ENCODE measurements at places on chromosomes 6 and 20.
A peak's percentile ranks its signal among the peaks of the same experiment; 100 is the strongest.

DNA sequence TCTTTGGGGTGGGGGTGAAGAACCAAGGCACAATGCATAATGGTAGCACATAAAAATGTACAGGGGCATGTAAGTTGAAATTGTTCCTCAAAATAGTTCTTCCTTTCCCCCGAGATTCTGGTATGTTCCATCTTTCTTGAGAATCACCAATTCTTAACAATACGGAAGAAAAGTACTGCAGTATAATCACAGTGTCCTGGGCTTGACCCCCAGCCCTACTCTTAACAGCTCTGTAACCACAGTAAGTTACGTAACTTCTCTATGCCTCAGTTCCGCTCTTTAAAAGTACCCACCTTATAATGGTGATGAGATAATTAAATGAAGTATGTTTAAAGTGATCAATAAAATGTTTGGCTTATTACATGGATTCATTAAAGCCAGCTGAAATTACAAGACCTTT is 104.5 kb downstream of the SMLR1 start:
- no peaks in the 10 kb centered on the region for H3K36me3 ChIP-seq
- H3K4me1 ChIP-seq, result no peaks in the 10 kb centered on the region
- no peaks in the 10 kb centered on the region for H3K27me3 ChIP-seq
- DNase-seq, result no peak

DNA sequence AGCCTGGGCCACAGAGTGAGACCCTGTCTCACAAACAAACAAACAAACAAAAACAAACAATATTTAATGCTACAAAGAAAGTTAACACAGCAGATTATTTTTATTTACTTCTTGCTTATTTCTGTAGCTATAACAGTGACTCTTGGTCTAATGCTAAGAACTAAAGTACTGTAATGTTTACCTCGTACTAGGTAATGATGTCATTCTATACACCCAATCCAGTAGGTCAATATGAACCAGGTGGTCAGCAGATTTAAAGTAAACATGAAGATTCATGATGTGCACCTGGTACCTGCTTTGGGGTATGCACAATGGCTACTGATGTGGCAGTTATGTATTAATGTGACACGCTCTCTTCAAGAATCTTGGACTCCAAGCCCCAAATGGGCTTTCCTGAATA is 36.6 kb upstream of the CARMIL1 start:
- H3K27ac ChIP-seq, result no peak overlapping the region
- peaks cover 8% of the 10 kb centered on the region for H3K27me3 ChIP-seq
- H3K4me3 ChIP-seq, result no peak overlapping the region
- no peak for DNase-seq
- H3K4me1 ChIP-seq, result no peaks in the 10 kb centered on the region

DNA sequence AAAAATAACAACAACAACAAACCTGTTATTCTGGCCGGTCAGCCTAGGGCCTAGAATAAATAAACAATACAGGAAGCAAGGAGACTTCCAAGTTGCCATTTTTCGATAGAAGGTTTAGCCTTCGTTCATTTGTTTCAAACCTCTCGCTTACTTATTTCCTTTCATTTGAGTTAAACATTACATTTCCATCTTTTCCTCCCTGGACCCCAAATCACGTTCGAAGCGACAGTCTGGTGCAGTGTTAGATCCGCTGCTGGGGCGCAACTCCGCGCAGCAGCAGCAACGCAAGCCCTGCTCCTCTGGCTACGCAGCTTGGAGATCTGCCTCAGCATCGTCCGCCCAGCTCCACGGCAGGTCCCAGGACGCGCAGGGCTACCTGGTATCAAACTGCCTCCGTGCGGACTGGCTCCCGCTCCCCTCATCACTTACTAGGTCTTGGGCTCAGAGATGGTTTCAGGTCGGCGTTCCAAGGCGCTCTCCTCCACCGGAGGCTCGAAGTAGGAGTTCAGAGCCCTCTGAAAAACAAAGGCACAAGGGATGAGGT is 530 bp downstream of the TDP2 start:
- peaks cover 39% of the 10 kb centered on the region for H3K4me1 ChIP-seq
- peaks cover 27% of the 10 kb centered on the region for H3K36me3 ChIP-seq
- H3K27ac ChIP-seq, result peak overlapping the region; percentile 95
- H3K27me3 ChIP-seq, result no peaks in the 10 kb centered on the region
- DNase-seq, result no peak

- H3K27me3 ChIP-seq, result peaks cover 5% of the 10 kb centered on the region
- H3K4me1 ChIP-seq, result no peaks in the 10 kb centered on the region
Measured at GRCh38 chr6:134863763-134864510, 86.0 kb downstream of the ALDH8A1 start.

GRCh38 chr6:157650261-157650640 is 172.8 kb upstream of the SNX9 start:
- no peak for DNase-seq
- H3K4me3 ChIP-seq, result no peak overlapping the region
- peaks cover 2% of the 10 kb centered on the region for H3K4me1 ChIP-seq
- H3K27me3 ChIP-seq, result no peaks in the 10 kb centered on the region

- no peaks in the 10 kb centered on the region for H3K27me3 ChIP-seq
- no peak overlapping the region for H3K4me3 ChIP-seq
- H3K4me1 ChIP-seq, result no peaks in the 10 kb centered on the region
- H3K36me3 ChIP-seq, result peaks cover 4% of the 10 kb centered on the region
- H3K27ac ChIP-seq, result no peak overlapping the region
Measured at GRCh38 chr6:78390066-78390465, 477.3 kb upstream of the IRAK1BP1 start.
